Activated CD4-positive, CD25-positive, alpha-beta regulatory T cell treated with anti-CD3 and anti-CD28 coated beads, Interleukin-2, amount 50 U/mL, for 72 hours (primary cell): ENCODE measurements at places on chromosomes 2 and 18.
A peak's percentile ranks its signal among the peaks of the same experiment; 100 is the strongest.

DNA sequence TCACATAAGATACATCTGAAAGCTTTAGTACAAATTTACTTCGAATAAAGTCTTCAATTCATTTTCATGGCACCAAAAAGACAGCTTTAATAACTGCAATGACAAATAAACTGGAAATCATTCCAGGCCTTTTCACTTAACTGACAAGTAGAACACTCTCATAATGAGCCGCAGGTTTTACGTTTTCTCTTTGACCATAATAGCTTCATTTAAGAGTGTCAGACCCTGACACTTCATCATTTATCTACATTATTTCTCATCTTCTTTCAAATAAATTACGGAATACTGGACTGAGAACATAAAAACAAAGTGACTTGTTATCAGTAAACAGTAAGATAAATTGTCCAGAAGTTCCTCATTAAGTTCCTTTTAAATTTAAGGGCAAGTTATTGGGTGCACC, 1252.9 kb upstream of the ACVR2A start:
- no peak for DNase-seq

DNA sequence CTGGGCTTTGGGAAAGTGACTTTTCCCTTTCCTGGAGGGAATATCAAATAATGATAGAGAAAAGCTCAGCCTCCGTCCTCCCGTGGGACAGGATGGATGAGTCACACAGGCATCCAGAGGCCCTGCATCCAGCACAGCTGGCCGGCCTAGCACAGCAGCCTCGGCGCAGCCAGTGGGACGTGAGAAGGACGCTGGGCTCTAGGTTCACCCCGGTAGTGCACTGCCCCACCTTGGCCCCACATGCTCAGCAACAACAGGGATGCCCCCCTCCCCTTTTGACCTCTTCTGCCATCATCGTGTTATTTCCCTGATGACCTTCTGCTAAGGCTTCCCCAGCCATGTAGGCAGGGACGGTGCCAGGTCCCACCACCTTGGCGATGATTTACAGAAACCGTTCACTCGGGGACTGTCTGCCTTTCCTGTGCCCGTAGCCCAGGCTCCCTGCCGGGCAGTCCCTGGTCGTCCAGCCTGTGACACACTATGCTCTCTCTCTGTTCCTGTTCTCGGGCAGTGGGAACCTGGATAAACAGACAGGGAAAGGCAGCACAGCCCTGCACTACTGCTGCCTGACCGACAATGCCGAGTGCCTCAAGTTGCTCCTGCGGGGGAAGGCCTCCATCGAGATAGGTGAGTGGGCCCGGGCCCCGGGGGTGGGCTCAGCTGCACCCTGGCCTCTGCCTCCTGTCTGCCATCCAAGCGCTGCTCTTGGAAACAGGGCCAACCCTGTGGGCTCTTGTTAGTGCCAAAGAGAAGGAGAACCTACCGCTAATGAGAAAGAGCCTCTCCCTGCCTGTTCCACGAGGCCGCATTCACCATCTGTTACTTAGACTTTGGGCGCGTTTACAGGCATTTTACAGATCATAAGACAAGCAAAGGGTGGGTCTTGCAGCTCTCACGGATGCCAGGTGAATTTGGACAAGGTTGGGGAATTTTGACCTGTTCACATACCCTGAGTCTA, 44.6 kb downstream of the ITGB1BP1 start:
- no peak for DNase-seq

DNA sequence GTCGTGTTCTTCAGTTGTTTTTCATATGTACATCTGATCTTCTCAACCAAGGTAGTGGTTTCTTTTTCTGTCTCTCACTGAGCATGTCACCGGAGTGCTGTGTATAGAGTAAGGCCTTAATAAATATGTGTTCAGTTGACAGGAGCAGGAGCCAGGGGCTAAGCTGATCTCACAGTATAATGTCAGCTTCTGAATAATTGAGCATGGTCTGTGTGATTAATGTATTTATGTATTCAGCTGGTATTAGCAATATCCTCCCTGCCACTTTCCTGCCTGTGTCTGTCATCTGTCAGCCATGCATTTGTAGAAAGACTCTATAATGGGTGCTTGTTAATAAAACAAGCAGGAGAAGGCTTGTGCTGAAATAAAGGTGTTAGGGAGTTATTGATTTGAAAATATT, 198.9 kb downstream of the ADCYAP1 start:
- no peak for DNase-seq

- no peak for DNase-seq
Observed at GRCh38 chr2:144242311-144242710, 277.6 kb downstream of the ZEB2 start.

DNA sequence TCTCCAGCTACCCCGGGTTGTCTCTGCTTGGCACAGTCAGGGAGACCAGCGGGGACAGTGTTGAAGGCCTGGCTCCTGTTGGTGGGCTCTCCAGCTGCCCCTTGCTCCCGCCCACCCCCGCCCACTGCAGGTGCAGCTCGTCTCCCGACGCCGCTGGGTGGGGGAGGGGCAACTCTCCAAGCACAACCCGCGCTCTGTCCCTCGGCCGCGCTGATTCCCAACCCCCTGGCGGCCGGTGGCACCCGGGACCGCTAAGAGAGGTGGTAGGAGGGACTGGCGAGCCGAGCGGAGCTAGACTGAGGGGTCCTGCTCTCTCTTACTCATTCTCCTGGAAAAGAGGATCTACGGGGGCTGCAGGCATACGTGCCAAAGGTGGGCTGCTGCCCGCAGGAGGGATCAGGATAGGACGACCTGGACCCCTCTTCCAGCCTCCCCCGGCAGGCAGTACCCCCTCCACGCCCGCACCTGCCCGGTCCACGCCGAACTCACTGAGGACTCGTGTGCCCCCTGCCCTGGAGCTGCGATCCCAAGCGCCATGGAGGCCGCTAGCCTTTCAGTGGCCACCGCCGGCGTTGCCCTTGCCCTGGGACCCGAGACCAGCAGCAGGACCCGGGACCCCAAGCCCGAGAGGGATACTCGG, 44.5 kb downstream of the DDX18 start:
- DNase-seq: no peak

- DNase-seq: no peak
Observed at GRCh38 chr2:131046918-131047652, 46.2 kb downstream of the FAM168B start.

- DNase-seq: no peak
Observed at GRCh38 chr2:179059026-179059700, 9.2 kb upstream of the CCDC141 start.

DNA sequence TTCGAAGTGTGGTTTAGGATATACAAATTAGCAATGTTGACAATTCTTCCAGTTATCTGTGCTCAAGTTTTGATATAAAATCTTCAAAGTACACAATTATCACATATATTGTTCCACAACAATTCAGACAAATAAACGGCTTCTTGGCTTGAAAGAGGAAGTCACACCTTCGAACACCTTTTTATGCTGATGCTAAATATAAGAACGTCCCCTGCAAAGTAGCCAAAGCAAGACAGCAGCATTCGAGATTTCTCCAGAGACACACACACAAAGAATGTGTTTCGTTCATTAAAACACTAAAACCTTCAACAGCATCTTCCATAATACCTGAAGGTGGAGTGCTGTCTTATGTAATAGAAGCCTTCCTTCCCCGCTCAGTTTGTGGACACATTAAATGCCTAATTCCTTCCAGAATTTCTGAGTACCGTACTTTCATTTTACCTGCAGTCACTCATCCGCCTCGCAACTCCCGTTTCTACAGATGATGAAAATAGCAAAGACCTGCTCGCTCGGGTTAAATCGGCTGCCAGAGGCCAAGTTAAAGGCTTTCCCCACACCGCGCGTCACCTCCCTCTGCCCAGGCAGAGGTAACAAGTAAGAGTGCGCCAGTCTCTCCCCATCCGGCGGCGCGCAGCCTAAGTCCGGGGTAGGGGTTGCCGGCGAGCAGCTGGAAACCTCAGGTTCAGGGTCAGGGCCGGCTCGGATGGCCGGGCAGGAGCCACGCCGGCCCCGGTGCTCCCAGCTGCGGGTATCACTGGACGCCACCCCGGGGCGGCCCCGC, 847 bp downstream of the SERPINE2 start:
- DNase-seq: peak; percentile 60

GRCh38 chr2:73890301-73891092, 2.3 kb upstream of the ACTG2 start:
- no peak for DNase-seq

DNA sequence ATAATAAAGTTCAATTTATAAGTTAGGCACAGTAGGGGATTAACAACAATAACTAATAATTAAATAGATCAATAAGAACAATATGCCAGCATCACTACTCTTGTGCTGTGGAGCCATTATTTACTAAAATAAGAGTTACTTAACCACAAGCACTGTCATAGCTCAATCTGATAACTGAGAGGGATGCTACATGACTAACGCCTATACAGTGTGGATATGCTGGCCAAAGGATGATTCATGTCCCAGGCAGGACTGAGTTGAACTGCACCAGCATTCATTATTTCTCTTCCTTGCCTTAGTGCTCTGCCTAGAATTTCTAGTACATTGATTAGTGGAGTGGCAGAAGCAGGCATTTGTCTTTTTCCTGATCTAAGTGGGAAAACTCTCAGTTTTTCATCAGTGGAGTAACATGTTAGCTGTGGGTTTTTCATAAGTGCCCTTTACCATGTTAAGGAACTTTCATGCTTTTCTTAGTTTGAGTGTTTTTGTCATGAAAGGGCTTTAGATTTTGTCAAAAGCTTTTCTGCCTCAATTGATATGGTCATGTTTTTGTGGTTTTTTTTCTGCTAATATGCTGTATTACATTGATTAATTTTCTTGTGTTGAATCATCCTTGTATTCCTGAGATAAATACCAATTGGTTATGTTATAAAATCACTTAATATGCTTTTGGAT, 21.7 kb downstream of the KIAA1328 start:
- DNase-seq: no peak

DNA sequence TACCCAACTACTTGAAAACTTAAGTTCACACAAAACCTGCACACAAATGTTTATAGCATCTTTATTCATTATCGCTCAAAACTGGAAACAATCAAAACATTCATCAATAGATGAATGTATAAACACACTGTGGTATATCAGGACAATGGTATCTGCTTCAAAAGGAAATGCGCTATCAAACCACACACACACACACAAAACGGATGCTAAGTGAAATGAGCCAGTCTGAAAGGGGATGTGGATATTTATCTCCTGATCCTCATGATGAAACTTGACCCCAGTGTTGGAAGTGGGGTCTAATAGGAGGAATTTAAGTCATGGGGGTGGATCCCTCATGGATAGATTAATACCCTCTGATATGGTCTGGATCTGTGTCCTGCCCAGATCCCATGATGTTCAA, 22.0 kb downstream of the PDCL3 start:
- no peak for DNase-seq
